ENCODE measurements at places on chromosomes 3 and 15.

DNA sequence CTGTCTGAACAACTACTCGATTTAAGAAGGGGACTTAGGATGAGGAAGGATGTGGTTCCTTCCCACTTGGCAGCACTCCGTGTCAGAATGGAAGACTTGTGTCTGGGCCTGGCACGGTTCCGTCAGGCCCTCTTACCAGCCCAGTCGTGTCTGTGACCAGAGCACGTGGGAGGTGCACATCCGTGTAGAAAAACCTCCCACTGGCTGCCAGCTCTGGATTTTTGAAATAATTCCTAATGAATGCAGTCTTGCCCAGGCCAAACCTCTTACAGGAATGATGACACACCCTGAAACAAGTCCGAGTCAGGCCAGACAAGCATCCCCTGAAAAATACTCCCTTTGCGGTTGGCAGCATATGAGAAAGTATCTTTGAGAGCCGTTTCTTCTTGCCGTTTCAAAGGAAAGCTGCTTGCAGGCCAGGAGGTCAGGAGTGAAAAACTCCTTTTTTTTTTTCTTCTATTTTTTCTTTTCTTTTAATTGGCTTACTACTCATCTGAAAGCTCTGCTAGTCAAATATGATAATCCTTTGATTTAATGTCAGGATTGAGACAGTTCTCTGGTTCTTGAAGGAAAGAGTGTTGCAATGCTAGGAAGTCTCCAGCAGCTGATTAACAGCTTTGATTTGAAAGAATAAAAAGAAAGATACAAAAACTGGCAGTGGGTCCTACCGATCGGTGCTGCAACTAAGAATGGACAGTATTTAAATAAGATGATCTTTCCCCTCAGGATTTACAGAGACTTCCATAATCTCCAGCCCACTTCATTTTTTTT is 19.8 kb downstream of the IL1RAP start:
- peak; percentile 100 for DNase-seq

DNA sequence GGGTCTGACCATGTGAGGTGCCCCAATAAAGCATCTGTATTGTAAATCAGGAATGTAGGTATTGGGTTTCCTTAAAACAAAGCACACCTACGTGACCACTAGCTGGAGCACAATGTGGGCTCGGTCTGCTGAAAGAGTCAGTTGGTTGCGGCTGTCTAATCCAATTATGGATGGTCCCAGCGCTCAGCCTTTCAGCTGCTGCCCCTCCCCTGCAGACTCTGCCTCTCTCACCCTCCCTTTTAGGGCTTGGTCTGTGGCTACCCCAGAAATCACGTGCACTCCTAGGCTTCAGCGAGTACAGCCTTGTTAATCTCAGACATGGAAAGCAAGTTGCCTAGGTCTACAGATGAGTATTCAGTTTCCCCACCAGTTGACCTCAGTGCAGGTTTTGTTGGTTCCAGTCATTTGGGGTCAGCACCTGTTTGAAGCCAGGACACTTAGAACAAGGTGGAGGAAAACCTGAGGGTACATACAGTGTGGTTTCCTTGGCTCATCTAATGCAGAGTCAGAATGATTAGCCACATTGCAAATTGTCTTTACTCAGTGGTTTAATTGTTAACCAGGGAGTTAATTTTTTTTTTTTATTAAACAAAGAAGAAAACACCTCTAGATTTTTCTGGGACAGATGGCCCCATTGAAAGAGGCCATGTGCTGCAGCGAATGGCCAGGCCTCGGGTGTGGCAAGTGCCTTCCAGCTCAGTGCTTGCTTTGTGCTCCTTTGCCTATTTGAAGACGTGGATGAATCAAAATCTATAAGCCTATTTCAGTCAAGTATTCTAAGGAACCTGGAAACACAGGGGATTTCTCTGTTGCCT is 137.7 kb downstream of the IGF1R start:
- no peak for DNase-seq

GRCh38 chr3:99753268-99753975 is 64.2 kb upstream of the CMSS1 start:
- DNase-seq = peak; percentile 81

DNA sequence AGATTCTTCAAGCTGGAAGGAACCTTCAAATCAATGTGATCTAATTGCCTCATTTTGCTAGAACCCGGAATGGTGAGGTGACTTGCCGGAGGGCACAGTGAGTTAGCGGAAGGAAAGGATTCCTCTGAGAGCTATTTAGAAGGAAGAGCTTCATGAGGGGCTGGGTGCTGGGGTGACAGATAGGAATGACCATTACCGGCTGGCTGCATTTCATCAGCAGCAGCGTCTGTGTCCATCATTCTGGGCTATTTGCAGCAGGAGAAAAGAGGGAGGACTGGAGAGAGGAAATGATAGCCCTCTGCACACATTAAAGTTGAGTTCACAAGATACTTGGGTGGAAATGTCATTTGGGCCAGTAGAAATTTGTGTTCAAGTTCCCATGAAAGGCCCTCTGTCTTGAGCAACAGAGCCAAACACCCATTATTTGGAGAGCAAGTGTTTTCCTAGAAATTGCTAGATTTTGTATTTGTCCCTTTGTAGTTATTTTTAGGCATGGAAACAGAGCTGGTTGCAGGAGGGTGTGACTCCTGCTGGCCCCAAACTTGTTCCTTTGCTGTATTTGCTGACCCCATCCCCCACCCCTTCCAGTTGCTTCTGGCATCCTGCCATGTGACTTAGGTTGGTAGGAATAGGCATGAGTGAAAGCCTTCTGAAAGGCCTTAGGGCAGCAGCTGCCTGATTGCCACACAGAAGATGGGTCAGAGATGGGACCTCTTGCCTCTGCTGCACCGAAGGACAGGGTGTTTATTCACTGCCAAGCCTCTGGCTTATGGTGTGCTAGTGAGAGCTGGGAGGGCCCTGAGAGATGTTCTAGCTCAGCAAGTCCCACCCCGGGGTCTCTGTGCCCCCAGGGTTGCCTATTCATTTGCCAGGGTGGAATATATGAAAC is 87.5 kb upstream of the PLXNA1 start:
- DNase-seq = peak; percentile 69

DNA sequence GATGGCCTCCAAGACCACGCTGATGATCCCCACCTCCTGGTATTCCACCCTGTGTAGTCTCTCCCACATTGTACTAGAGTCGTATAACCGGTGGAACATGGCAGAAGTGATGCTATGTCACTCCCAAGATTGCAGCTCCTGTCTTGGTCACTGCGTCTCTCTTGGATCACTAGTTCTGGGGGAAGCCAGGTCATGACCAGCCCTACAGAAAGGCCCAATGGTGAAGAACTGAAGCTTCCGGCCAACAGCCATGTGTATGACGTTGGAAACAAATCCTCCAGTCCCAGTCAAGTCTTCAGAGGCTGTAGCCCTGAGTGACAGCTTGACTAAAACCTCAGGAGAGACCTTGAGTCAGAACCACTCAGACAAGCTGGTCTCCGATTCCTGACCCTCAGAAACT is 61.9 kb upstream of the FNDC3B start:
- no peak for DNase-seq

GRCh38 chr3:132694991-132695390 is 27.2 kb downstream of the NPHP3 start:
- DNase-seq = no peak

- DNase-seq = peak; percentile 87
Observed at GRCh38 chr15:68183616-68184315, 21.4 kb downstream of the CALML4 start.

GRCh38 chr3:28933337-28933736 is 347.5 kb upstream of the RBMS3 start:
- DNase-seq = no peak

- no peak for DNase-seq
Observed at GRCh38 chr3:55664387-55664786, 177.3 kb upstream of the WNT5A start.

- DNase-seq = no peak
Observed at GRCh38 chr15:36709653-36710052, 130.2 kb downstream of the CDIN1 start.

DNA sequence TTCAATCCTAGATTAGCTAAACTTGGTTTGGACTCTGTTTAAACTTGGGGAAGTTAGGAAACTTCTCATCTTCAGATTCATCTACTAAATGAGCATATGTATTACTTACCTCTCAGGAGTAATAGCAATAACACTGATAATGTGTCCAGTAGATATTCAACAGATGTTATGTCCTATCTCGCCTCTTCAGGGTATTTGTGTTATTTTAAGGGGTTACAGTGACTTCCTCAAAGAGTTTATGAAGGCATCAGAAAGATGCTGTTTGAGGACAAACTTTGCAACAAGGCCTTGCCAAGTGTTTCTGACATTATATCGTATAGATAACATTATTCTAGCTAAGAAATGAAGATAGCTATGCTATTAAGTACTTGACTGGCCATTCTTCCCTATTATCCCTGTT is 522.3 kb downstream of the IGSF11 start:
- DNase-seq = no peak

DNA sequence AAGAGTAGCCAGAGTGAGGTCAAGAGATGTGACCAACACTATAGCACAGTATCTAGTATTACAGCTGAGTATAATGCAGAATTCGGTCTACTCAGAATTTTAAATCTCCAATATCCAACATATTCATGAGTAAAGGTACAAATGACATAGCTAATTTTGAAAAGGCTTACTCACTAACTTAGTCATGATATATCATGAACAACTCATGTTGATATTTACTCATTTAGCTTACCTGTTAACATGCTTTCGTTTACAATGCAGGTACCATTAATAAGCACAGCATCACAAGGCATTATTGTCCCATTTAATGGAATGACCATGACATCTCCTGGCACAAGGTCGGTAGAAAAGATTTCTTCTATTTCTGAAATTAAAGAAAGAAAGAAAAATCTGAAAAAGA is 36.9 kb downstream of the ATP13A3 start:
- no peak for DNase-seq

DNA sequence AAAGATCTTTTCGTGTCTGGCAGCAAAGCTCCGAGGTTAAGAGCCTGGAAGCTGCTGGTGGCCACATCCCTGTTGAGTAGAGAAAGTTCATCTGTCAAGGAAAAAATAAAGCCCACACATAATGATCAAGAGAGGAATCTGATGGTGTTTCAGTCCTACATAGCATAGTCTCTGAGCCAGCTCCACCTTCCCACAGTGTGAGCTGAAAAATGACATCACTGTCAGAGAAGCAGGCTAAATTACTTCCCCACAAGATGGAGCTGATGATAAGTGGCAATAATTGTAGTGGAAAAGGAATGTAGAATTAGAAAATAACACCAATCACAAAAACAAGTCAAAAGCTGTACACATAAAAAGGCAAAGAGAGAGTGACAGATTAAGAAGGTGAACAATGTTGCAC is 84.5 kb downstream of the AQP9 start:
- peak; percentile 34 for DNase-seq

GRCh38 chr3:72275331-72275751 is 490.4 kb upstream of the PROK2 start:
- no peak for DNase-seq

GRCh38 chr3:151275091-151275490 is 3.3 kb downstream of the P2RY14 start:
- DNase-seq = no peak

DNA sequence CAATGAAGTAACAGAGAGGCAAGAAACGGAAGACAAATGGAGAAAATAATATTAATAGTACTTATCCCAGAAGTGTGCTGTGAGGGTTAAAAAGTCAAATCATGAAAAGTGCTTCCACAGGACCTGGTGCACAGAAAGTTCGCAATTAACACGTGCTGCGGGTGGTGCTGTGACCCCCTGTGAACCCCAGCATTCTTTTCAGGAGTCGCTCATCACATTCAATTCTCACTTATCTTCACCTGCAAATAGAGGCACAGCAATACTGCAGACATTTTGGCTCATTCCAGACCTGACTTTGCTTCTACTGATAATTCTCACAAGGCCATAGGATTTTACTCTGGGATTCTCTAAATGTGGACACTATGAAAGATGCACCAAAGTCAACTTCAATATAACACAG is 584.4 kb downstream of the GRM7 start:
- no peak for DNase-seq

- peak; percentile 86 for DNase-seq
Observed at GRCh38 chr3:131361464-131362421, 19.8 kb upstream of the NUDT16 start.

DNA sequence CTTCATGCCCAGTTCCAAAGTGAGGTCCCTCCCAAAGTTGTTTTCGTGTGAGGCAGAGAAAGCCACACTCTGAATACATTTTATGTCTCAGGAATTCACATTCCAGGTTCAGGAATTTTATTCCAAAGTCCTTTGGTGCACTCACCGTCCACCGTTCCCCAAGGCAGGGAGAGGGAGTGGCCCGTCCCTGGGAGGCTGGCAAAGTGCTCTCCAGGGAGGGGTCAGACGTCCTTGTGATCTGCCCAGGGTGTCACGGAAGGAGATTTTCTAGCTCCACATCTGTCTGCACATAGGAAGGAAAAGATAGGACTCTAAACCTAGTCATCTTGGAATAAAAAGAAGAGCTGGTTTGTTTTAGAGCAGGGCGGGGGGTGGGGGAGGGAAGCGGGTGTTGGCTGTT is 47.9 kb downstream of the KLF13 start:
- no peak for DNase-seq
